ENCODE measurements at places on chromosomes 11 and 22.

- DNase-seq = no peak
These were observed 181.2 kb downstream of the WNT11 start for GRCh38 chr11:76025068-76025467.

- DNase-seq = no peak
These were observed 45.5 kb downstream of the ARRB1 start for GRCh38 chr11:75305993-75306392.

DNA sequence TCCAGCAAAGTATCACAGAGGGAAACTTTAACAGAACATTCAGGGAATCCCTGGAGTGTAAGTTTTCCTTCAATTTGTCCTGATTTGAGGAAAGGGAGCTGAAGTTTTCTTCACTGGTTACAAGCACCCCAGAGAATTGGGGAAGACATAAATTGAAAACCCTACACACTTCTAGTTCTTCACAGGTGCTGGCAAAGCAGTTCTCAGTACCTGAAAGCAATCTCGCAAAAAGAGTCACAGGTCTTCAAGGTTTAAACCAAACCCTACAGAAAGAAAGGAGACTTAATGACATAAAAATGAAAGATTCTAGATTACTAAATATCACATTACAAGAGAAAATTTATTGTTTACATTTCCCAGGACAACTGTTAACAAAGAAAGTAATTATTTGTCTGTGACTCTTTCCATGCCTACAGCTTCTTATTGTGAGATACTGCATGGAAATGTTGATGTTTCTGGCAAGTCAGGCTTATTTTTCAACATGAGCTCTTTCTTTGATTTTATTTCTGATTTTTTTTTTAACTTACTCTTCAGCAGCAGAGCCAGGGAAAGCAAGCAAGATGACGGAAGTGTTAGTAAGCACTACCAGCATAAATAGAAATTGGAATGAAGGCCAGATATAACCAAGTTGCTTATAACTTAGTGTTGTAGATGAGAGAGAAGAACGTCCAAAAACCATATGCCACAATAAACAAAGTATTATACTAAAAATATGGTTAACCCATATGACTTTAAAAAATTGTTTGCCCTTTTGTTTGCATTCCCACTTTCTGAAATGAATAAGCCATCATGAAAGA lies 44.1 kb downstream of the FANCF start:
- DNase-seq = no peak

DNA sequence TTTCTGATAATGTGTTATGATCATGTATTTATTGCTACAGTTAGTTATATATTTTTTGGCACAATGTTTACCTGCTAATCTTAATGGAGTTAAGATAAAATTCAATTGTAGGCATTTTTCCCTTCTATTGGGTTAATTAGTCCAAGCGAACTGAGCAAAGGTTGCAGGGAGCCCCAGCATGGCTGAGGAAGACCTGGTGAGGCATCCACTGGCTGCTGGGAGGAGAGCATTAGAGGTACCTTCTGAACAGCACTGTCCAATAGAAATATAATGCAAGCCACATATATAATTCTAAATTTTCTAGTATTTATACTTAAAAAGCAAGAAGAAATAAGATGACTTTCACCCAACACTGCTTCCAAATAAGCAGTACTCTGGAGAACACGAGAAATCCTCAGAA lies 689 bp upstream of the TMEM126A start:
- DNase-seq = no peak

DNA sequence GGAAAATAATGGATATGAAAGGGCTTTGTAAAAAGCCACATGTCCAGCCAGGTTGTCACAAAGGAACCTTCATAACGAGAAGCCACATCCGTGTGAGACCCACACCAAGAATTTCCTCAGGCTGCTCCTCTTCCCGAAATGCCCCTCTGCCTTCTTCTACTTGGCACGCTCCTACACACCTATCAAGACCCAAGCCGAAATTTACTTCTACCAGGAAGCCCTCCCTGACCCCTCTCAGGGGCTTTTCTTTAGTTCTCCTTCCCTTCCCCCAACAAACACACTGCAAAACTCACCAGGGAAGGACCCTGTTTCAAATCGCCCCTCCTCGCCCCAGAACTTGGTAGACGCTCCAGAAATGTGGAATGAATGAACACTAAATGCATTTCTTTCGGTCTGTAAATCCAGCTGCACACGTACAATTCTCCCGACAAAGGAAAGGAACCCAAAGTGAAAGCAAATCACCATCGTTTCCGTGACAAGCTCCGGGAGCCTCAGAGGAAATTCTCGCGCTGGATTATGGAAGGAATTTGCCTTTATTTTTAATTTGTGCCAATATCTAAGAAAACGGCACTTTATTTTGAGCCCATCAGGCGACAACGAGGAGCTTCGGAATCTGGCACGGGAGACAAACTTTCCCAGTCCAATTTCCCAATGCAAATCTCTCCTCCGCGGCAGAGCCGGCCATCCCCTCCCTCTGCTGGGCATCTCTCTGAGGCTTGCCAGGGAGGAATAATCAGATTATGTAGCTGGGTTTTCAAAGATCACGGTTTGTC lies 13.2 kb upstream of the SHISAL1 start:
- DNase-seq = no peak

GRCh38 chr11:64898541-64898940 lies 18.5 kb downstream of the ATG2A start:
- DNase-seq = no peak

- no peak for DNase-seq
These were observed 56.4 kb downstream of the ARFGAP3 start for GRCh38 chr22:42800451-42801251.

- DNase-seq = no peak
These were observed 15.4 kb downstream of the BAD start for GRCh38 chr11:64268893-64269539.

- peak; percentile 45 for DNase-seq
These were observed 11.7 kb downstream of the MAFF start for GRCh38 chr22:38213319-38213989.

GRCh38 chr11:87444993-87445392 lies 407.3 kb downstream of the TMEM135 start:
- DNase-seq = no peak

DNA sequence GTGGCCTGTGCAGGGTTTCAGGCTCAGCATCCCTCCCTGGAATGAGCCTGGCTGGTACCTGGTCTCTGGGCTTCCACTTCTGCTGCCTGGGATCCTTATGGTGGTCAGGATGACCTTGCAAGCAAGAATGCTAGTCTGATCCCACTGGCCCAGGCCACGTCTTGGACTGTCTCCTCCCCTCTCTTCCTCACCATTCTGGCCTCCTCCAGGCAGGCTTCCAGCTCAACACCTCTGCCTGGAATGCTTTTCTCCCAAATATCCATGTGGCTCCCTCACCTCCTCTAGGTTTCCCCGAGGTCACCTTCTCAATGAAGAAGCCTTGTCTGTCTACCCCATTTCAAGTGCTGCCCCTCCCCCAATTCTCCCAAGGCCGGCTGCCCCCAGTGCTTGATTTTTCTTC lies 39.4 kb upstream of the ALX4 start:
- DNase-seq = no peak

DNA sequence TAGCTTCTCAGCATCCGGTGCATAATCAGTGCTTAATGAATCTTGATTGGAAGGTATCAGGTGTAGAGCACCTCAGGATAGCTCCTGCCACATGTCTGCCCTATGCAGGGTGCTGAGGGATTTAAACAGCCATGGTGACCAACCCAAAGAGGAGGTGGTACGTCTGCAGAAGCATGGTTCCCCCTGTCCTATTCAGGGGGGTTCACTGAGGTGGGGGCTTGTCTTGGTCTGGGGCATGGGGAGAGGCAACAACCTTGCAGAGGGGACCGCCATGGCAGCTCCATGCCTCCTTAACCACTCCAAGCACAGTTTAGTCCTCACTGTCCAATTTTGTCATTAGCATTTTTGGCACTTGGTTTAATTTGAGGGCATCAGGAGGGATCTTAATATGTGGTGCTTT lies 24.9 kb downstream of the UBE2L3 start:
- no peak for DNase-seq

DNA sequence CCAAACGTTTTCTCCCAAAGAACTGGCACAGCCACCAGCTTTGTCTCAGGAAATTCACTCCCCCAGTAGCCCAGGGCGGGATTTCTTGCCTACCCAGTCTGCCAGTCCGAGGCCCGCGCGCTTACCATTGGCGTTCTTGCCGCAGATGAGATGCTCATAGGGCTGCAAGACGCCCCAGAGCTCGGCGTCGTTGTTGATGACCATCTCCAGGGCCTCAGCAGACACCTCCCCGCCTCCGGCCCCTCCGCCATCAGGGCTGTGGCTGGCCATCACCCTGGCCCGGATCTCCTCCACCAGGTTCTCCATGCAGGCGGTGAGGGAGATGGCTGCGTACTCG lies 1.3 kb downstream of the ABTB2 start:
- no peak for DNase-seq

DNA sequence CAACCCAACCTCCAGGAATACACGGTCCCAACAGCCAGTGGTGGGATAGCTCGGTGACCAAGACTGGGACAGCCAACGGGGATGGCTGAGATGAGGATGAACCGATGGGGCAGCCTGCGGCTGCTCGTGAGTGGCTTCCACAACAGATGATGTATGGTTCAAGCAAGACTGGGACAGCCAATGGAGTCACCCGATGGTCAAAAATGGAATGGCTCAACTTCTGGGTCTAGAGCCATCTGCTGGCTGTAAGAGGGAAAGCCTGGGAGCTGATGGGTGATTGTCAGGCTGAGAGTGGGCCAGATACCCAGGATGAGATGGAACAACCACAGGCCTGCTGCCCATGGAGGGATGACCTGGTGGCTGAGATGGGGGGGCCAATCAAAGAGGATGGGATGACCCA lies 35.5 kb downstream of the SYT7 start:
- no peak for DNase-seq

GRCh38 chr11:2759228-2760195 lies 59.7 kb upstream of the KCNQ1OT1 start:
- no peak for DNase-seq

- DNase-seq = peak; percentile 89
These were observed 4.7 kb downstream of the MPEG1 start for GRCh38 chr11:59207988-59208451.

- DNase-seq = no peak
These were observed 16.5 kb upstream of the DGCR8 start for GRCh38 chr22:20063271-20064139.

DNA sequence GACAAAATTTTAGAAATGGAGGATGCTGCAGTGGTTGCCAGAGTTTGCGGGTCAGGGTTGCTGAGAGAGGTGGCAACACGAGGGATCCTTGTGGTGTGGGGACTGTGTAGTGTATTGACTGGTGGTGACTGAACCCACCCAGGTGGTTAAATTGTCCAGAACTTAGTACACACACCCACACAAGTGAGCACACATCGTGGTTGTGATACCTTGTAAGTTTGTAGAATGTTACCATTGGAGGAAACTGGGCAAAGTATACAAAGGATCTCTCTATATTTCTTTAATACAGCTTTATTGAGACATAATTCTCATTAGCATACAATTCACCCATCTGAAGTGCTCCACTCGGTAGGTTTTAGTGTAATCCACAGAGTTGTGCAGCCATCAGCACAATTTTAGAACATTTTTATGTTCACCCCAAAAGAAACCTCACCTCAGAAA lies 56.1 kb downstream of the MED15 start:
- no peak for DNase-seq

- DNase-seq = no peak
These were observed 19.5 kb downstream of the GNAZ start for GRCh38 chr22:23089633-23090456.

DNA sequence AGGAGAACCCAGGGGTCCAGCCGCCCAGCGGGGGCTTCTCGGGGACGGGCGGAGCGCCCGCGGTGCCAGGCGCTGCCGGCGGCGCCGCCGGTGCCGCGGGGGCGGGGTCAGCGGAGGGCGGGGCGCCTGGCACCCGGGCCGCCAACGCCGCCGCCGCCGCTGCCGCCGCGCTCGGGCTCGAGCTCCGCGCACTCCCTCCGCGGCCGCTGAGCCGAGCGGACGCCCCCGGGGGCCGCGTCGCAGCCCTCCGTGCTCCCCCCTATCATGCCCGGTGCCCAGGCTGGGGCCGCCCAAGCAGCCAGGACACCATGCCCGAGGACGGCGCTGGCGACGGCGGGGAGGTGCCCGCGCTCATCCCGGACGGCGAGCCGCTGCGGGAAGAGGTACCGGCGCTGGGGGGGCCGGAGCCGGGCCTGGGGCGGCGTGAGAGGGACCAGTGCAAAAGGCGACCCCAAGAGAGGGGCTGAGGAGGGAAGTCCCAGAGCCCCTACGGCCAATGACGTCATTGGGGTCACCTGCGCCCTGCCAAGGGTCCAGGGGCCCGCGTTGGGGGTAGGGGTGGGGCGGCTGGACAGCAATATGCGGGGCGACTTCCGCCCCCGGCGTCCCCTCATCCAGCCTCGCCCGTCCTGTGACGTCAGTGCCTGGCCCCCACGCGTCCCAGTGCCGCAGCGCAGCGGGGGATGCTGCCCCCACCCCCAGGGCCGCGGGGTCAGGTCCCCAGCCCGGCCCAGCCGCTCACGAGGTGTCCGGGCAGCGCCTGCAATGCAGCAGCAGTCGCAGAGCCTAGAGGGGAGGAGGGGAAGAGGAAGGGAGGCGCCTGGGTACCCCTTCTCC lies at the start of gene TMEM151A:
TMEM151A (plus strand) TSS at position 189 of the 837 bp plus-strand sequence; CDS start at position 309, 120 bp downstream.
- no peak for DNase-seq

DNA sequence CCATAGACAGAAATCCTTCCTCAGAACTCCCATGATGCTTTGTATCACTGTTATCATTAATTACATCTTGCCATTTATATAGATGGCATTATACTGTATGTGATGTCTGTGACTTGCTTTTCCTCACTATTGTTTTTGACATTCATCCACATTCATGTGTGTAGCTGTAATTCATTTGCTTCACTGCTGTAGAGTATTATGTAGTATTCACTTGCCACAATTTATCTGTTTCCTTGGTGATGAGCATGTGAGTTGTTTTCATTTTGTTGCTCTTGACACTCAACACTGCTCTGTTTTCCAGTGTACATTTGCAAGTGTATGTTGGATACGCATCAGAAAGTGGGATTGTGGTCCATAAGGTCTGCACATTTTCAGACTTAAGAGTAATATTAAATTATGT lies 328.6 kb upstream of the C11orf87 start:
- DNase-seq = no peak

DNA sequence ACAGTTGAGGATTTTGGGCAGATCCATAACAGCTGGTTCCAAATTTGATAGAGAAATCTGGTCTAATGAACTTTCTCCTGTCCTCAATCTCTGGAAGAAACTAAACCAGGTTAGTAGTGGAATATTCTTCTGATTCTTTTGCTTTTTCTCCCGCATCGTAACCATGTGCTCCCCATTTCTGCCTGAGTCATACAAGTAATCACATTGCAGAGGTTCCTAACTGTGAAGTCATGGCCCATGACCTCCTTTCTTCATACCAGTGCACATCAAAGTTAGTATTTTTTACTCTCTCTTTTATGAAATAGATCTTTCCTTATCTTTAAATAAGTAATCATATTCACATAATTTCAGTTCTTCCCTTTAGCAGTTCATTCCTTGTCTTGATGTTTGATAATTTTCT lies 249.0 kb downstream of the DYNC2H1 start:
- no peak for DNase-seq

GRCh38 chr11:14061721-14062120 lies 99.2 kb downstream of the SPON1 start:
- no peak for DNase-seq

All from GM12878 (cell line).